Parietal lobe (tissue), 2 donors: ENCODE measurements at places on chromosomes 3 and 15. TPM values are rescaled to one million over a fixed set of nuclear protein-coding genes. Genes with fewer than 3 reads are reported as not detected.

Gene ALG1L2
- not detected for total RNA-seq

Gene TIMP4
- 3.4 TPM for total RNA-seq

Gene TOPBP1
- total RNA-seq: 89.2 TPM

Gene CHST2
- total RNA-seq: 34.1 TPM

Gene CEP97
- 73.6 TPM for total RNA-seq

Gene FBXO40
- not detected for total RNA-seq

Gene DNASE1L3
- total RNA-seq: not detected

Gene CCDC80
- 4.4 TPM for total RNA-seq

Gene FRMD5
- total RNA-seq: 33.5 TPM

Gene DUOX1
- total RNA-seq: not detected

Gene RETNLB
- total RNA-seq: not detected

Gene TRAK1
- 62.6 TPM for total RNA-seq

Gene COLQ
- total RNA-seq: 14.4 TPM

Gene CHRD
- 12.5 TPM for total RNA-seq

Gene DPH6
- 29.1 TPM for total RNA-seq

Gene LRTM1
- not detected for total RNA-seq

Gene GRK7
- 0.31 TPM for total RNA-seq

Gene PPP1R14D
- total RNA-seq: not detected

Gene IMPG2
- total RNA-seq: 2.8 TPM

Gene FBLN2
- total RNA-seq: 4.1 TPM

Gene NPAP1
- total RNA-seq: 0.94 TPM

Gene PRTG
- total RNA-seq: 7.2 TPM

Gene TYRO3
- total RNA-seq: 23.5 TPM

Gene APPL1
- total RNA-seq: 108 TPM

Gene CHCHD6
- 49.5 TPM for total RNA-seq

Gene SLC28A1
- total RNA-seq: not detected

Gene AGBL1
- 2.5 TPM for total RNA-seq

Gene CCDC33
- 0.31 TPM for total RNA-seq

Gene PRSS50
- 0.31 TPM for total RNA-seq

Gene REC114
- total RNA-seq: not detected

Gene FOXB1
- total RNA-seq: not detected

Gene NR2E3
- total RNA-seq: not detected

Gene TRIM42
- not detected for total RNA-seq

Gene EFCAB12
- total RNA-seq: 0.94 TPM

Gene SLC12A8
- total RNA-seq: 6.9 TPM
